Type B pancreatic cell (in vitro differentiated cells): ENCODE measurements at places on chromosomes 3 and 15. TPM values are rescaled to one million over a fixed set of nuclear protein-coding genes. Genes with fewer than 3 reads are reported as not detected.
A peak's percentile ranks its signal among the peaks of the same experiment; 100 is the strongest.

GRCh38 chr3:121836064-121836463 lies 1.1 kb downstream of the EAF2 start:
- peak overlapping the region; percentile 94 for H3K4me3 ChIP-seq
- no peak for DNase-seq
- peaks cover 15% of the 10 kb centered on the region for H3K27me3 ChIP-seq
- peaks cover 15% of the 10 kb centered on the region for H3K36me3 ChIP-seq
- no peak overlapping the region for H3K27ac ChIP-seq

DCBLD2 gene
- 29.2 and 51.2 TPM in 2 replicates for total RNA-seq

DNA sequence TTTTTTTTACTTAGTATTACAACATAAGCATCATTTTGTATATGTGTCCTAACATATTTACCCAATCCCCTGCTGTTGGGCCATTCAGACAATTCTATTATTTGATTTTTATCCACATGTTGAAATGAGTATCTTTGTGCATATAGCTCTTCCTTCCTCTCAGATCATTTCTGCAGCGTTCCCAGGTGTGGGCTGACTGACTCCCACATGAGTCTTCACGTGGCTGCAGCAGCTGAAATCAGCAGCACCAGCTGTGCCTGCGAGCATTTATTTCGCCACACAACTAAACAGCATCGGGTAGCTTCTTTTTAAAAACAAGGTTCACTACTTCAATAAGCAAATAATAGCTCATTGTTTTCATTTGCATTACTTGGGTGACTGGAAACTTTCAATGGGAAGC lies 44.5 kb upstream of the PDE8A start:
- no peaks in the 10 kb centered on the region for H3K4me1 ChIP-seq
- DNase-seq: no peak
- no peak overlapping the region for H3K4me3 ChIP-seq
- H3K27me3 ChIP-seq: no peaks in the 10 kb centered on the region

DNA sequence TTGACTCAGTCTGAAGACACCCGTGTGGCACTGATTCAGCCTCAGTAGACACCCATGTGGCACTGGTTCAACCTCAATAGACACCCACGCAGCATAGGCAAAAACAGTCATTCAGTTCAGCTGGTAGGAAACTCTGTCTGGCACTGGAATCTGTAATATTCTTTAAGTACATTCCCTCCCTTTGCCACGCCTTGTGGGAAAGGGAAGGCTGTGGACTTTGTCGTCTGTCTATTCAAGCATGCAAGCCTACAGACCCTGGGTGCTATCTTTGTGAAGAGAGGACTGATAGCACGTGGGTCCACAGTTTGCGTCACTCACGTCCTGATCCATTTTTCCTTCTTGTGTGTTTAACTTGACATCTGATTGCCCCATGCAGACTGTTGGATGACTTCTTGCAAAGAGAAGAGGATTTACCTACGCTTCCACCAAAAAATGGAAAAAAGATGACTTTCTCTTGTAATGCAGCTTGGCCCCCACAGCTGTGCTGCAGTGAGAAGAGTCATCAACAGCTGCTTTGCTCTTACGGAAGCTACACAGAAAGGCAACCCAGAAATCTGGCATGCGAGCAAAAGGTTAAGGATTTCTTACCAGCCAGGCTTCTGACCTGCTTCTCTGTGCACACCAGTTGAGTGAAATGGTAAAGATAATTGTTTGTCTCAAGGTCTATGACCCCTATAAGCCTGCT lies 278.1 kb downstream of the ULK4 start:
- no peak for DNase-seq
- H3K27me3 ChIP-seq: no peaks in the 10 kb centered on the region
- no peak overlapping the region for H3K4me3 ChIP-seq
- H3K27ac ChIP-seq: peak overlapping the region; percentile 84
- peaks cover 25% of the 10 kb centered on the region for H3K4me1 ChIP-seq
- peaks cover 12% of the 10 kb centered on the region for H3K36me3 ChIP-seq

GPR149 gene
- 0.14 TPM in 1 of 2 replicates, not detected in the other for total RNA-seq

NEDD4 gene
- total RNA-seq: 19.6 and 21.1 TPM in 2 replicates

GRCh38 chr3:197505796-197506548 lies 49.8 kb downstream of the BDH1 start:
- DNase-seq: no peak
- H3K4me1 ChIP-seq: peaks cover 29% of the 10 kb centered on the region

GRCh38 chr3:11613851-11614487 lies 29.7 kb downstream of the VGLL4 start:
- H3K27me3 ChIP-seq: no peaks in the 10 kb centered on the region
- H3K27ac ChIP-seq: peak overlapping the region; percentile 35
- no peak overlapping the region for H3K4me3 ChIP-seq
- DNase-seq: no peak
- peaks cover 94% of the 10 kb centered on the region for H3K4me1 ChIP-seq

- DNase-seq: no peak
- H3K4me3 ChIP-seq: no peak overlapping the region
- H3K27me3 ChIP-seq: no peaks in the 10 kb centered on the region
- H3K4me1 ChIP-seq: no peaks in the 10 kb centered on the region
- H3K27ac ChIP-seq: no peak overlapping the region
- no peaks in the 10 kb centered on the region for H3K36me3 ChIP-seq
Observed at GRCh38 chr3:144746631-144747030, 775.0 kb downstream of the DIPK2A start.

DNA sequence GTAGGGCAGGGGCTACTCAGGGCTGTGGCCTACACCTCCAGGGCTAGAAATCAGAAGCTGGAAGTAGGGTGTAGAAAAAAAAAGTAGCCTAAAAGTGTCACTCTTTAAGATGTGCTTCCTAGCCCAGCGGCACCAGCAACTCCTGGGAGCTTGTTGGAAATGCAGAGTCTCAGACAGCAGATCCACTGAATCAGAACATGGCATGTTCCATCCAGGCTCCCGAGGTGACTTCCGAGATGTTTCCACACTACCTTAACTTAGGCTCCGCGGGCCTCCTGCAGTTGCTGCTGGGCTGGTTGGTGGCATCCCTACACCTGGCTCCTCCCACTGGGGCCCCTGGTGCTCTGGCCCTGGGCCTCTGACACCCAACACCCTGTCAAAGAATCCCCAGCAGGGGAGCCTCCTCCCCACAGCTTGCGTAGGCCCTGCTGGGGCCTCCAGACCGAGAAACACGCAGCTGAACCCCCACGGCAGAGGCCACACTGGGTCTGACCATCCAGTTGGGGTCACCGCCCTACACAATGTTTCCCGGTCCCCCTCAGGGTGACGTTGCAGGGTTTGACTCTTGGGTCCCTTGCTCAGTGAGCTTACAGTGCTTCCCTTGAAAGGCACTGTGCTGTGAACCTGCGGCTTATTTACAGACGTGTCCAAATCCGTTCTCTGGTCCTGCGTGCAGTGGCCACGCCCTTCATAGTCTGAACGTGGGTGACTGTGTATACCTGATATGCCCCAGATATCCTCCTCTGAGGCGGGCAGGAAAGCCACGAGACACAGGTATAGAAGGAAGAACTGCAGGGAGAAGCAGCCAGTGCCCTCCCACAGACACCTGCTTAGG lies 46.5 kb downstream of the FAM174B start:
- H3K4me1 ChIP-seq: no peaks in the 10 kb centered on the region
- no peak for DNase-seq
- H3K27ac ChIP-seq: no peak overlapping the region
- no peak overlapping the region for H3K4me3 ChIP-seq
- H3K36me3 ChIP-seq: no peaks in the 10 kb centered on the region

- H3K36me3 ChIP-seq: no peaks in the 10 kb centered on the region
- peaks cover 46% of the 10 kb centered on the region for H3K27me3 ChIP-seq
- peaks cover 43% of the 10 kb centered on the region for H3K4me1 ChIP-seq
- H3K4me3 ChIP-seq: peak overlapping the region; percentile 80
- no peak overlapping the region for H3K27ac ChIP-seq
Observed at GRCh38 chr15:47720555-47720954, 3.2 kb downstream of the SEMA6D start.

DNA sequence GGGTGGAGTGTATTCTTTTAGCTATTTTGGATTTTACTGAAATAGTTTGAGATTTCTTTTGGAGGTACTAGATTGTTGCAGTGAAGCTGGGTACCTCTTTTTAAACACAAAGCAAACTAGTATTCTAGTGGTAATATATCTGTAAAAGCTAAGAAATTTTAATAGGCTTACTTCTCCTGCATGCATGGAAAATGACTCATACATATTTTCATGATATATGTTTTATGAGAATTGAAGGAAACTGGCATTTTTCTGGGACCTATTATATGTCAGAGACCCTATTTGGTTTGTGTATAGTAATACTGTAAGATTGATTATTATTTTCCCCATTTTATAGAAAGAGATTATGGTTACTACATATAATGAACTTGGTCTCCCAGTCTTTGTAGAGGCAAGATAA lies 851.0 kb downstream of the DIPK2A start:
- DNase-seq: no peak
- H3K4me3 ChIP-seq: no peak overlapping the region
- no peak overlapping the region for H3K27ac ChIP-seq

LYZL4 gene
- 0.36 TPM in 1 of 2 replicates, not detected in the other for total RNA-seq

DNA sequence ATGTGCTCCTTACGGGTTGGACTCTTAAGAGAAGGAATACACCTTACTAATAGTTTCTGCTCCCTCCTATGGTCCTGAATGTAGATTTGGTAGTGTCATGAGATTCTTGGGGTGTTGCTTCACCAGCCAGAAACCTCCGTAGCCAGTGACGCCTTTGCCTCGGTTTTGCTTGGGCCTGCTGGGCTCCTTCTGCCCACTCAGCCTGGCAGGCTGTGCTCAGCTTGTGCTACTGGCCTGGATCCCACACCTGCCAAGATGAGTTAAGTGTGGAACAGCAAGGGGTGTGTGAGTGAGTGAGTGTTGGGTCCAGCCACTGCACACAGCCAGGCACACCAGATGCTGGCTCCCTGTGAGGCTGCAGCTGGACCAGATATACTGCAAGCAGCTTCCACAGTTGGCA lies 560.1 kb downstream of the NLGN1 start:
- no peak overlapping the region for H3K4me3 ChIP-seq
- H3K27ac ChIP-seq: no peak overlapping the region
- H3K27me3 ChIP-seq: no peaks in the 10 kb centered on the region
- H3K36me3 ChIP-seq: no peaks in the 10 kb centered on the region

- H3K36me3 ChIP-seq: no peaks in the 10 kb centered on the region
- H3K27ac ChIP-seq: no peak overlapping the region
- no peaks in the 10 kb centered on the region for H3K27me3 ChIP-seq
- H3K4me3 ChIP-seq: no peak overlapping the region
Observed at GRCh38 chr3:150269526-150269925, 138.6 kb upstream of the TSC22D2 start.

DNA sequence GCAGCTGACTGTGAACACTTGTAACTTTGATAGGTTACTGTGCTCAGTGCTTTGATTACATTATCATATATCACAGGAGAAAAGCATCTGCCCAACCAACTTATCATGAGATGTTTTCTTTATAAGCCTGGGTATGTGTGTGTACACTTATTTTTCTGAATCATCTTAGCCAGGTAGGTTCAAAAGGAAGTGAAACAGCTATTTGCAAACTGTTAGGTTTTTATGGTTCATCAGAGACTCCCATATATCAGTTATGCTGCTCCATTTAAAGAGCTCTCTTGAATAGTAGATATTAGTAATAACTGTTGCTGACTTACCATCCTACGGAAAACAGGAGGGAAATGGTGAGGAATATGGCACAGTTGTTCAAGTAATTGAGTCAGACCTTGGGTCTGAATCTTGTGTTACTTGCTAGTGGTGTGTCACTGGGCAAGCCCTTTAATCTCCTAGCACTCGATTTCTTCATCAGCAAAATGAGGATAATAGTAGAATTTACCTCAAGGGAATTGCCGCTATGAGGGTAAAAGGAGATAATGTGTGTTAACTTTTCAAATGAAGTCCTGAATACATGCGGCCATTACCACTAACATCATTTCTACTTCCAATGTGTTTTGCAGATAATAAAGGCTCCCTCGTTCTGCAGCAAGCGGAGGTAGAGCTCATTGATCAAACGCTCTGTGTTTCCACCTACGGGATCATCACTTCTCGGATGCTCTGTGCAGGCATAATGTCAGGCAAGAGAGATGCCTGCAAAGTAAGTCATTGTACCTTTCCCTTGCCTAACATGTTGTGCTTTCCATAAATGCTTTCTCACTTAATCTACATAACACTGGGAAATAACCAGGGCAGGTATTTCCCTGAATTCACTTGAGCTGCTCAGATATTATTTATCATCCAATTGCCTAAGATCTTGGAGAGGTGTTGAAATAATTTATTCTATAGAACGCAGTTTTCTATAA lies 7.8 kb upstream of the C3orf52 start:
- H3K36me3 ChIP-seq: no peaks in the 10 kb centered on the region
- DNase-seq: no peak

GRCh38 chr15:47586653-47587224 lies 130.6 kb upstream of the SEMA6D start:
- H3K4me1 ChIP-seq: peaks cover 13% of the 10 kb centered on the region
- H3K36me3 ChIP-seq: no peaks in the 10 kb centered on the region
- H3K27ac ChIP-seq: no peak overlapping the region
- H3K27me3 ChIP-seq: peaks cover 3% of the 10 kb centered on the region
- H3K4me3 ChIP-seq: no peak overlapping the region
- DNase-seq: no peak

DNA sequence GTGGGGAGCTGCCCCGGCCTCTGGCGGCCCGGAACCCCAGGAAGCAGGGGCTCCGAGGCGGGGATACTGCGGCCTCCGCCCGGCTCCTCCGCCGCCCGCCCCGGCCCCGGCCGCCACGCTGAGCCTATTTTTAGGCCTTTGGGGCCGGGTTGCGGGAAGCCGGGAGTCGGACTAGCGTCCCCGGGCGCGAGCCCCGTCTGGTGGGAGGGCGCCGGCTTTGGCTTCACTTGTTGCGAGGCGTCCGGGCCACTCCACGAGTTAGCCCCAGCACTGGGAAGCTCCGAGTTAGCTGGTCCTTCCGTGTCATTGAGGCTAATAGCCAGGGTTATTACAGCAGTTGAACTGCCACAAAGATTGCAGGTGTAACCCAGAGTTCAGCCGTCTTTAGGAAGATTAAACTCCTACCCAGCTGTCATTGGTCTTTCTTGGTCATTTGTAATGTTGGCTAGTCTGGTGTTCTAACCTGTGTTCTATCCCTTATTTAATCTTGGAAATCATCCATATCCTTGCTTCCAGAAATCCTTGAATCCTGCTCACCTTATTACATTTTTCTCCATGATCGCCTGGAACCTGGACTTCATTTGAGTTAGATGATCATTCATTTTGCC lies 791 bp downstream of the GYG1 start:
- DNase-seq: peak; percentile 73
- H3K27me3 ChIP-seq: peaks cover 6% of the 10 kb centered on the region

DNA sequence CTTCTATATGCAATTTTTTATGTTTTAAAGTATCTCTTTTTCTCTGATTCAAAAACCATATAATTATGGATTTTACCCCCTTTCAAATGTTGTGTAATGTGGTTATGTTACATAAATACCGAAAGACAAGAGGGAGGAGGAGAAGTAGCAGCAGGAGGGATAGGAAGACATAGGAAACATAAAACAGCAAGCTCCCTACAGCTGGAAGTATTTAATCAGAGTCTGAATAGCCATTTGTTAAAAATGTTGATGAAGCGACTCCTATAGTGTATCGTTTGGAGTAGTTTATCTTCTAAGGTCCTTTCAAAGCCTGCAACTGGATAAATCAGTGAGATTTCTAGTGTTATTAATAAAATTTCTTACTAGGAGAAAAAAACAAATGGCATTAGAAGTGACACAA lies 598.1 kb upstream of the GOLIM4 start:
- no peak for DNase-seq
- no peak overlapping the region for H3K4me3 ChIP-seq
- no peaks in the 10 kb centered on the region for H3K4me1 ChIP-seq
- no peak overlapping the region for H3K27ac ChIP-seq
- no peaks in the 10 kb centered on the region for H3K27me3 ChIP-seq
- H3K36me3 ChIP-seq: no peaks in the 10 kb centered on the region
